ENCODE measurements at places on chromosomes 6 and 20.

GRCh38 chr20:62818592-62819493 lies 2.0 kb downstream of the COL9A3 start:
- H3K36me3 ChIP-seq, result no peaks in the 10 kb centered on the region
- H3K4me1 ChIP-seq, result peaks cover 15% of the 10 kb centered on the region
- no peak overlapping the region for H3K27ac ChIP-seq
- no peak overlapping the region for H3K4me3 ChIP-seq

DNA sequence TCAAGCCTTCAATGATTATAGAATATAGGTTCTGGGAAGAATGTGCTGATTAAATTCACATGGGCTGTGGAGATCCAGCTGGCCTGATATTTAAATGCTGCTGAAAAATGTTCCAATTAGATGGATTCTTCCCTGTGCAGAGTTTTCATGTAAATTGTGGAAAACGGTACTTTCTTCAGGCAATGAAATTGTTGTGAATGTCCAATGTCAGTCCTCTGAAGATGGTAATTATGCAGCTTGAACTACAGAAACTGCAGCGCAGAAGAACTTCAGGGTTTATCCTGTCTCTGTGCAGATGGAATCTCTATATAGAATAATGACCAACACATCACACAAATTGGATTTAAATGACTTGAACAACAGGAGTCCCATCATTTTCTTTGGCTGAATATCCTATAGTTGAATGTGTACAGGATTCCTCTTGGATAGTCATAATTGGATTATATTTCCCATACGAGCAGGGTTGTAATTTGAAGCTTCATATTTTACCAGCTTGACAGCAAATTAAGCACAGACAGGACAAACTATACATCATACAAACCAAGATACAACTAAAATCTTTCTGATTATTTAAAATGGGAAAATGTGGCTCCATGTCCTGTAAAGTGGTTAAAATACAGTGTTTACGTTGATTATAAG lies 82.3 kb downstream of the CAP2 start:
- H3K27ac ChIP-seq, result no peak overlapping the region
- no peak for DNase-seq
- no peak overlapping the region for H3K4me3 ChIP-seq
- no peaks in the 10 kb centered on the region for H3K4me1 ChIP-seq
- no peaks in the 10 kb centered on the region for H3K36me3 ChIP-seq
- peaks cover 7% of the 10 kb centered on the region for H3K27me3 ChIP-seq

DNA sequence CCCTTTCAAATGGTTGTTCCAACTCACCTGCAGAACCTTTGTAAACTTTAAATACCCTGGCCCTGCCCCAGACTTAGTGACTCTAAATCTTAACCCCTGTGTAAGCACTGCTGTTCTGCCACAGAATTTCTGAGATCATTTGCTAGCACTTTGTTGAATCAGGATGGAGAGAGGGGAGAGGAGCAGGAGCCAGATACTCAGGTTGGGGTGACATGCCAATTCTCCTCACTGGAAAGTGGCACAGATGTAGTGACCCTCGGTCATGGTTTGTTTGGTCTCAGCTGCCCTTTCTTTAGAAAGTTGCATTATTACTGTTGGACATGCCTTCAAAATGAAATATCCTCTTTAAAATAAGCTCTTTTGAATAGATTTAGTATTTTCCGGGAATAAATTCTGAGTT lies 168.0 kb downstream of the ZFAND3 start:
- no peaks in the 10 kb centered on the region for H3K36me3 ChIP-seq
- no peaks in the 10 kb centered on the region for H3K27me3 ChIP-seq
- peaks cover 78% of the 10 kb centered on the region for H3K4me1 ChIP-seq
- no peak overlapping the region for H3K27ac ChIP-seq
- H3K4me3 ChIP-seq, result no peak overlapping the region

- no peak overlapping the region for H3K4me3 ChIP-seq
- H3K27ac ChIP-seq, result peak overlapping the region; percentile 35
- H3K36me3 ChIP-seq, result peaks cover 65% of the 10 kb centered on the region
- H3K27me3 ChIP-seq, result no peaks in the 10 kb centered on the region
These were observed 85.1 kb downstream of the NCOA3 start for GRCh38 chr20:47586649-47587294.

Data from naive thymus-derived CD8-positive, alpha-beta T cell (primary cell).